T-helper 17 cell (primary cell): ENCODE measurements at places on chromosomes 3 and 15.

- H3K4me1 ChIP-seq: peaks cover 13% of the 10 kb centered on the region
- H3K4me3 ChIP-seq: no peak overlapping the region
- H3K27ac ChIP-seq: no peak overlapping the region
- H3K36me3 ChIP-seq: no peaks in the 10 kb centered on the region
- no peaks in the 10 kb centered on the region for H3K27me3 ChIP-seq
These were observed 25.9 kb upstream of the GP9 start for GRCh38 chr3:129034642-129035041.

- H3K27ac ChIP-seq: no peak overlapping the region
- no peak for DNase-seq
- no peaks in the 10 kb centered on the region for H3K36me3 ChIP-seq
- no peaks in the 10 kb centered on the region for H3K27me3 ChIP-seq
- H3K4me1 ChIP-seq: no peaks in the 10 kb centered on the region
These were observed 154.6 kb downstream of the MAGI1 start for GRCh38 chr3:65884071-65884470.

DNA sequence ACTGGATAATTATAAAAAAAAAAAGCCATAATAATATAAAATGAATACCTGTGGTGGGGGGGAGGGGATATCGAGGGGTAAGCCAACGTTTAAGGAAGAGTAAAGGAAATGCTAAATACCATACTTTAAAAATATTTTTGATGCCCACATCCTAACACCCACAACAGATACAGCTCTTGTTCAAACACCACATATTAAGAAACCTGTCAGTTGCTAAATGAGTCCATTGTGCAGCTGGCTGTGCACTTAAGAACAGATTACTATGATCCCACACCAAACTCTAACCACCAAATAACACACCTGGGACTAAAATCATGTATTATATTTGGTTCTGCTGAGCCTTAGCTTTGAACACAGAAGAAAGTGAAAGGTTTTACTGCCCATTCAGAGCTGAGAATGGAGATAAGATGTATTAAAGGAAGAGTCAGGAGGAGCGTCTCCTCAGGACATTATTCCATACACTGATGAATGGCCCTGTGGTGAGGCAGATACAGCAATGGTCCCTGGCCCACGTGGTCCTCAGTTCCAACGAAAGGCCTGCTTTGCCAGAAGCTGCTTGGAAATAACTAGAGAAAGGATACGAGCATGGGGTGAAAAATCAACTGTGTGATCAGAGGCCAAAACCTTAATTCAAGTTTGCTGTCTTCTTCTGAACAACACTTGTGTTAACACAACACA is 515.4 kb downstream of the FOXP1 start:
- peaks cover 41% of the 10 kb centered on the region for H3K4me1 ChIP-seq
- H3K36me3 ChIP-seq: no peaks in the 10 kb centered on the region
- H3K4me3 ChIP-seq: peak overlapping the region; percentile 59
- no peak overlapping the region for H3K27ac ChIP-seq
- H3K27me3 ChIP-seq: no peaks in the 10 kb centered on the region
- DNase-seq: no peak

GRCh38 chr15:91941871-91942658 is 88.6 kb downstream of the SLCO3A1 start:
- peaks cover 62% of the 10 kb centered on the region for H3K4me1 ChIP-seq
- peak overlapping the region; percentile 89 for H3K27ac ChIP-seq

GRCh38 chr3:194235160-194235559 is 99.2 kb downstream of the HES1 start:
- H3K4me3 ChIP-seq: no peak overlapping the region
- no peak overlapping the region for H3K27ac ChIP-seq
- peaks cover 23% of the 10 kb centered on the region for H3K27me3 ChIP-seq
- no peak for DNase-seq
- H3K36me3 ChIP-seq: no peaks in the 10 kb centered on the region

- DNase-seq: no peak
- peaks cover 2% of the 10 kb centered on the region for H3K4me1 ChIP-seq
- peaks cover 8% of the 10 kb centered on the region for H3K27me3 ChIP-seq
- H3K4me3 ChIP-seq: no peak overlapping the region
- H3K36me3 ChIP-seq: peaks cover 2% of the 10 kb centered on the region
- no peak overlapping the region for H3K27ac ChIP-seq
These were observed 22.3 kb downstream of the FBXL2 start for GRCh38 chr3:33299395-33300081.
